Natural killer cell (primary cell): ENCODE measurements at places on chromosomes 12 and 14.

DNA sequence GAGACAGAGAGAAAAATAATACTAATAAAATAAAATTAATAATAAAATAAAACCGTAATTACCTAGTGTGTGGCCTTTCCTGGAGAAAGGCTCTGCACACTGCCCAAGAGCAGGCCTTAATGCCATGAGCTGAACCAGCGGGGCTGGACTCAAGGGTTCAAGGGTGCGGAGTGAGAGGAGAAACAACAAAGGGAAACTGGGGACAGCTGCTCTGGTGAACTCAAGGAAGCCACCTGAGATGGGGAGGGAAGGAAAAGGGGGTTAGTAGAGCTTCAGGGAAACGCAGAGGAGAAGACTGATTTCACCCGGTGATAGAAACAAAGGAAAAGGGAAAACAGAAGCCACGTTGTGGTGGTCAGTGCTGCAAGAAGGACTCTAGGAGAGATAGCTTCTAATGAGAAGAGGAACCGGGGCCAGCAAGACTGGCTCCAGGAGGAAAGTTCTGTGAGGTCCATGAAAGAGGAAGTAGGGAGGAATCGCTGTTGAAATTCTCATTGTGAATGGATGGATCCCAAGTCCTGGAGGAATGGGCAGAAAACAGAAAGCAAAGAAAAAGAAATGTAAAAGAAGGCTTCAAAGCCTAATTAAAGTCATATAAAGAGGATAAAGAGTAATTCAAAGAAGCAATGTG is 48.3 kb upstream of the BCL2L14 start:
- no peak for DNase-seq

DNA sequence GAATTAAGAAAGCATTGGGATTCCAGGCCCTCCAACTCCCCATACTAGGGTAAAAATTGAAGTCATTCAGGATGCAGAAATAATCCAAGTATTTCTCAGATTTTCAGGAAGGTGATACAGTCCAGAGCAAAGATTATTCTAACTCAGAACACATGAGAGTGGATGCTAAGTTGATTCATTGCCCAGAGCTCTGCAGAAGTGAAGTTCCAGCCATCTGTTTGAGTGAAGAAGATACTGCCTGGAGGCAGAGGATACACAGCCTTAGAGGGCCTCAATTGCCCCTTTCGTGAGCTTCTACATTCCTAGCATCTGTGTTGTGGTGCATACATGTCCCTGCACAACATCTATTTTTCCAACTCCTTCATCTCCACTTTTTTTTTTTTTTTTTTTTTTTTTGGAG is 36.9 kb upstream of the SMUG1 start:
- no peak for DNase-seq

- no peak for DNase-seq
Observed at GRCh38 chr14:89196545-89196944, 220.5 kb downstream of the FOXN3 start.

GRCh38 chr12:90102957-90103652 is 394.5 kb upstream of the ATP2B1 start:
- no peak for DNase-seq

- DNase-seq, result peak; percentile 35
Observed at GRCh38 chr14:21999402-21999801, 325.8 kb upstream of the OR4E1 start.

GRCh38 chr12:13534645-13535398 is 338.3 kb downstream of the EMP1 start:
- DNase-seq, result peak; percentile 4

DNA sequence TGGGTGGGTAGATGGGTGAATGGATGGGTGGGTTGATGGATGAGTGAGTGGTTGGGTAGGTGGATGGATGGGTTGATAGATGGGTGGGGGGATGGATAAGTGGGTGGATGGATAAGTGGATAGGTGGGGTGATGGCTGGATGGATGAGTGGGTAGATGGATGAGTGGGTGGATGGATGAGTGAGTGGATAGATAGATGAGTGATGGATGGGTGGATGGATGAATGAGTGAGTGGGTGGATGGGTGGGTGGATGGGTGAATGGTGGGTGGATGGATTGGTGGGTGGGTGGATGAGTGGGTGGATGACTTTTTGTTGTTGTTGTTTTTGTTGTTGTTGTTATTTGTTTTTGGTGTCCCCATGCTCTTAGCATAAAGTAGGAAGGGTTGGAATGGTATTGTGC is 45.5 kb downstream of the TBX5 start:
- DNase-seq, result no peak
